HCEC 1CT (cell line): ENCODE measurements at places on chromosomes 11 and 22.

DNA sequence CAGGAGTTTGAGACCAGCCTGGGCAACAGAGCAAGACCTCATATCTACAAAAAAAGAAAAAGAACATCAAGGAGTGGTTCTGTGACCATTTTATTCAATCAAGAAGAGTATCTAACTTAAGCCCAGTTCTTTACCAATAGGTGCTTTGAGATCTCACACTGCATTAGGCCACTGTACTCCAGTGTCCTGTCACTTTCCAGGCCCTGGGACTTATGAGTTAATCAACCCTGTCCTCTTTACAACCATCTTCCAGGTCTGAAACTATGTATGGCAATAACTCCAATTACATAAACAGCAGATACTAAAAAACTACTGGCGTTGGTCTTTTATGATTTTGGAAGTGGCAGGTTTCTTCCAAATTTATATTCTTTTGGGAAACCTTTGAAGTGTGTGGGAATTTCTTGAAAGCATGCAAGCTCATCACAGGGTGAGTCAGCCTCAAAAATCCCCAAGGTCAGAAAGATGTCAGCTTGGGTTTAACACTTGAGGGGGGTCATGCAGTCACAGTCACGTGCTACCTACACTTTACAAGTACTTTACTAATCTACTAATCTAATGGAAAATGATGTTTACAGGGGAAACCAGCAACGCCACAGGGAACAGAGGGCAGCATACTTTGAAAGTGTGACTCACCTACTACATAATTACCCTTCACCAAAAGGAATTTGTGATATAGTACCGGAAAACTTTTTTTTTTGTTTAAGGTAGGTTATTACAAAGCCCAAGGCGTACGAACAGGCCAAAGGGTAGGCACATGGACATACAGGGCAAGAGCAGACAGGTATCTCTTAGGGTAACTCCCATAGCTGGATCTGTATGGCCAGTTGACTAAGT lies 15.6 kb downstream of the PISD start:
- DNase-seq, result peak; percentile 93

- DNase-seq, result no peak
Observed at GRCh38 chr11:9862981-9863380, 199.1 kb downstream of the SWAP70 start.

DNA sequence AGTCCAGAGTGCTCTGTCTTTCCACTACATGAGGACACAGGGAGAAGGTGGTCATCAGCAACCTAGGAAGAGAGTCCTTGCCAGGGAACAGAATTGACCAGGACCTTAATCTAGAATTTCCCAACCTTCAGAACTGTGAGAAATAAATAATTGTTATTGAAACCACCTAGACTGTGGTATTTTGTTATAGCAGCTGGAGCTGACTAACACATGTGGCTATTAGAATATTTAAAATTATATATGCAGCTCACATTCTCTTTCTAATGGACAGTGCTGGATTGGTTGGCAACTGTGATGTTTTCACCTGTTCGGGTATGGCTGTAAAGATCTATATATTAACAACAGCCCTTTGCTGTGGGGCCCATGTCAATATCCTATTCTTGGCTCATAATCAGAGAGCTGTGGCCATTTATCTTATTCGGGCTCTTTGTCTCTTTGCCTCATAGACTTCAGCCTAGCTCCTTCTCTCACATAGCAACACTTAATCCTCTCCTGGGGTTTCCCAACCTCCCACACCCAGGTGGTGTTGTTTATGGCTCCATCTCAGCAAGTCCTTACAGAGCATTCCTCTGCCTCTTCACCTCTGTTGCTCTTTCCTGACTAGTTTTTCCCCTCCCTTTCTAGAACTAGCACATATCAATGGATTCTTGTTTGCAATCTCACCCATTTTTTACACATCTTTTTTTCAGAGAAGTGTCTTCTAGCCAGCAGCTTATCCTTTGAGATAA lies 46.4 kb upstream of the AMOTL1 start:
- no peak for DNase-seq

DNA sequence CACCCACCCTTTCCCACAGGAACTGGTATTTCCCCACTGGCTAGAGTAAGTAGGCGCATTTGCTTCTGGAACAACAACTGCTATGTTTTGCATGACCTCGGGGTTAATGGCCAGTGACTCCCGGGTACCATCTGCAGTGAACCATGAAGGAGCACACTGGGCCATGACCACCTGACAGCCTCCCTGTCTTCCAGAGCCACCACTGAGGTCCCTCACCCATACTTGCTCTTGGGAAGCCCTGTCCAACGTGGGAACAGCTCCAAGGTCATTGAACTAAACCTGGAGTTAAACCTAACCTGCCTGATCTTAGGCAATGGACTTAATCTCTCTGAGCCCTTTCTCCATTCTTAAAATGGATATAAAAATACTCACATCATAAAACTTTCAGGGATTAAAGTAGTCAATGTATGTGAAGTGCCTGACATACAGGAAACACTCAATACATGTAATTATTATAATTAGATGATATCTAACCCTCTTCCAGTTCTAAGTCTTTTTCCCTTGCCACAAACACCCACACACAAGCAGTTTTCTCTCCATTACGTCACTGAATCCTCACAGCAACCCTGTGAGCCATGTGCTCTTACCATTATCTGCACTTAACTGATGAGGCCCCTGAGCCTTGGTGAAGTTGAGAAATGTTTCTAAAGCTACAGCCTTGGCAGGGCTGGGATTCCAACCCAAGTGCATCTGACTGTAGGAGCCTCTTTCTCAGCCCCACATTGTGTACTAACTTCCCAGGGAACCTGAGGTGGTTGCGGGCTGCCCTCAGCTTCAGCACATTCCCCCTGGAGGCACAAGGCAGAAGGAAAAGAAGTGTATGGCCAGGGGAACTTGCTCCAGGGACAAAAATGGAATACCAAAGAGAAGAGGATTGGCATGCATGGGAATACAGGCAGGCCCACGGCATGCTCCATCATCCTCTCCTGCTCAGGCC lies 74.5 kb upstream of the NCAM1 start:
- DNase-seq, result no peak

GRCh38 chr11:62775646-62776045 lies 4.5 kb downstream of the TAF6L start:
- DNase-seq, result no peak

- DNase-seq, result no peak
Observed at GRCh38 chr11:113019711-113020110, 58.5 kb downstream of the NCAM1 start.

DNA sequence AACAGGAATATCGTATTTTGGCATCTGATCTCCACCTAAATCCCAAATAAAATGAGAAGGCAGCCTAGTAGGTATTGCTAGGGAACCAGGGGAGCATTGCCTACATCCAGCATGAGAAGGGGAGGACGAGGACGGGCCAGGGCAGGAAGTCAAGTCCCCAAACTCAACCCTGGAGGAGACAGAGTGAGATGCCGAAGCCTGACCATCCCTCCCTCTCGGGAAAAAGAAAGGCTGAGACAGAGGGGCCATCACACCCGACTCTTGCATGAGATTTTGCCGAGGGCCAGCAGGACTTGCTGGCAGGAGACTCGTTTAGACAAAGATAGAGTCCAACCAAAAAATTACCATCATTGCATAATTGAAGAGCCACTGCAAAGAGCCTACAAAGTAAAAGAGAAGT lies 50.2 kb upstream of the SPATA19 start:
- DNase-seq, result no peak

GRCh38 chr11:69682681-69683326 lies 7.7 kb upstream of the LTO1 start:
- no peak for DNase-seq

DNA sequence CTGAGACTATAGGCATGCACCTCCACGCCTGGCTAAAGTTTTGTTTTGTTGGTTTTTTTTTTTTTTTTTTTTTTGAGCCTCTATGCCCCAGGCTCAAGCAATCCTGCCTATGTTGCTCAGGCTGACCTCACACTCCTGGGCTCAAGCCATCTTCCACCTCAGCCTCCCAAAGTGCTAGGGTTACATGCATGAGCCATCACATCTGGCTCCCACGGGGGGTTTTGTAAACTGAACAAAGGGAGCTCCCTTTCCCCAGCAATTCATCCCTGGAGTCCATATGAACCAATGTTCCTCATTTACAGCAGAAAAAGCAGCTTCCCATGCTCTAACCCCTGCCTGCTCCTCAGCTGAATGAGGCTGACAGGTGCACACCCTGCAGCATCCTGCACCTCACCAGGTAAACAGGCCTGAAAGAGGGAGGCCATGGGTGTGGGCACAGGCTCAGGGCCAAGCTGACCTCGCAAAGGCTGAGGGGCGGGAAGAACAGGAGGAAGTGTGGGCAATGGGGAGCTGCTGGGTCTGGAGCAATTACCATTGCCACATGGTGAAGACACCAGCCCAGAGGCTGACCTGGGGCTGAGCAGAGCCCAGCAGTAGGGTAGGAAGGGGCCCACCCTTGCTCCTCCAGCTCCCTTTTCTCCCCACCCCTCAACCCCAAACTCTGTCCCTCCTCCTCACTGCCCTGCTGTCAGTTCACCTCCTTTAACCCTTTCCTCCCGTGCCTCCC lies 58.2 kb downstream of the RBX1 start:
- DNase-seq, result peak; percentile 60
